Effector memory CD8-positive, alpha-beta T cell (primary cell): ENCODE measurements at places on chromosomes 4 and X.

GRCh38 chr4:15920723-15921591 is 17.6 kb downstream of the FGFBP1 start:
- no peak overlapping the region for H3K27ac ChIP-seq
- no peak for DNase-seq
- H3K27me3 ChIP-seq: peaks cover 36% of the 10 kb centered on the region
- H3K36me3 ChIP-seq: no peaks in the 10 kb centered on the region

DNA sequence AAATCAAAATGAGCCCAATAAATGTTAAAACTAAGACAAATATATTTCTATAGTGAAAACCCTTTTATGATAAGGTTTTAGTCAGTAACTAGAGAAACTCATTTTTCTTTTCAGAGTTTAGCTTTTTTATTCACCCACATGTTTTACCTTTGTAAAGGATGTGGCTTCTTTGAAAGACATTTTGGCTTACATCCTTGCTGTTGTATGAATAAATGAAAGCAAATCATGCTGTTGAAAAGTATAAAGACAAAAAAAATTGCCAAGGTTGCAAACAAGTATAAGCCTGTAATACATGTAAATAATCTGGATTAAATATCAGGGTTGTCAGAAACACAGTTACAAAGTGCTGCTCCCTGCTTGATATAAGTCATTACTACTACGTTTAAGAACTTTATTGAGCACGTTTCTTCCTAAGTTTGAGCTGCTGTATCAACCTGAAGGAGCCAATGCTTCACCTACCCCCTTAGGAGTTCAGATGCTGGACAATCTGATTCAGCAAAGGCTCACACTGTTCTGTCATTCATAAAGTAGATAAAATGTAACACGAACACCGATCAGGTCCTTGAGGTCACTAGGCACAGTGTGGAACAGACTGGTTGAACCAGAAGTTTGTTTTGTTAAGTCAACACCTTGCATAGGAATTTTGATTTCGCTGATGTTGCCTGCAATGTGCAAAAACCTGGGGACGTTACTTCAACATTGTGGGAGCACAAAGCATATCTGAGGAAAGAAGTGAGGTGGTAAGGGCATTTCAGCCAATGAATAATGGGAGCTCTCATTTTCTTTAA is 321.2 kb upstream of the BMP3 start:
- peak overlapping the region; percentile 39 for H3K27ac ChIP-seq
- DNase-seq: no peak
- no peaks in the 10 kb centered on the region for H3K4me1 ChIP-seq

- no peak overlapping the region for H3K27ac ChIP-seq
- DNase-seq: no peak
- no peaks in the 10 kb centered on the region for H3K27me3 ChIP-seq
- no peak overlapping the region for H3K4me3 ChIP-seq
- H3K4me1 ChIP-seq: no peaks in the 10 kb centered on the region
These were observed 412.5 kb downstream of the ADAM29 start for GRCh38 chr4:175330652-175331051.

DNA sequence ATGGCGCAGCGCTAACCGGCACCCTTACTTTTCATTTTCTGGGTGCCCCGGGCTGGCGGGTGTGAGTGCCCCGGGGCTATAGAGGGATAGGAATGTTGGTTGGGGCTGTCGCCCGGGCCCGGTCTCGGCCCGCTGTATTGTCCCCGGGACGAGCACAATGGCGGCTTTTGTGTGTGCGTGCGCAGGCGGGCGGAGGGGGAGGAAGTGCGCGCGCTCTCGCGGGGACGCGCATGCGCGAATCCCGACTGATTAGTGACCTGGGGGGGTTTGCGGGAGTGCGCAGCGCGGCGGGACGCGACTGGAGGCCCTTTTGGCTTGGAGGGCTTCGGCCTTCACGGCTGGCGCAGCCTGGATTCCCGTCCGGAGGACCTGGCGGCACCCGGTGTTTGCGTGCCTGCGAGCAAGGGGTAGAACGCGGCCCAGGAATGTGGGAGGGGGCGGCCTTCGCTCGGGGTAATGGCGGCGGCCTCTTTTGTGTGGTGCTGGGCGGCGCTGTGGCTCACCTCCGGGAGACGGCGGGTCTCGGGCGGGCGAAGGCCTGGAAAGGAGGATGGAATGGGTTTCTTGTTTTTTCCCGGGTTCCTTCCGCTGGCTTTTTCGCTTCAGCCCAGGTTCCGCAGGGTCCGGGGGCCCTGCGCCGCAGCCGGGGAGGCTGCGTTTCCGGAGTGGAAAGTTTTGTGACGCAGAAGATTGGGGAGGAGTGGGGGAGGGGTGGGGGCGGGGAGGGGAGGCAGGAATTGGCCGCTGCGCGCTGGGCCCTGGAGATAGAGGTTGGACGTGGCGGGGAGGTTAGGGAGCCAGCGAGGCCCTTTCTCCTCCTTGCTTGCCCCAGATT is 618 bp downstream of the DDX3X start:
- H3K4me3 ChIP-seq: peak overlapping the region; percentile 95
- peaks cover 73% of the 10 kb centered on the region for H3K36me3 ChIP-seq
- no peaks in the 10 kb centered on the region for H3K27me3 ChIP-seq
- peak overlapping the region; percentile 100 for H3K27ac ChIP-seq
- DNase-seq: peak; percentile 73

DNA sequence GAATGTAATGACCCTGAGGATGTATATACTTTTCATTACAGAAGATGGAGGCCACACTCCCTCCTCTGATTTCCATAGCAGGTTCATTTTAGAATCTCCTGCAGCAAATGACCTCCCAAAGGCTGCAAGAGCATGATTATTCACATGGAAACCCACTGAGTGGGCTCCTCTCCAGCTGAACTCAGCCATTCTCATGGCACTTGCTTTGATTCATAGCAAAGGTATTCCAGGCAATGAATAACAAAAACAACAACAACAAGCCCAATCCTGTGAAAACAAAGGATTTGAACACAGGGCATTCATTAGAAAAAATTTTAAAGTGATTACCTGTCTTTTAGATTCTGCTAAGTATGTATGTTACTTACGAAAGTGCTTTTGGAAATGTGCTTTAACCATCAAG is 894.0 kb upstream of the FRG1 start:
- DNase-seq: no peak
- H3K4me1 ChIP-seq: no peaks in the 10 kb centered on the region
- H3K4me3 ChIP-seq: no peak overlapping the region

DNA sequence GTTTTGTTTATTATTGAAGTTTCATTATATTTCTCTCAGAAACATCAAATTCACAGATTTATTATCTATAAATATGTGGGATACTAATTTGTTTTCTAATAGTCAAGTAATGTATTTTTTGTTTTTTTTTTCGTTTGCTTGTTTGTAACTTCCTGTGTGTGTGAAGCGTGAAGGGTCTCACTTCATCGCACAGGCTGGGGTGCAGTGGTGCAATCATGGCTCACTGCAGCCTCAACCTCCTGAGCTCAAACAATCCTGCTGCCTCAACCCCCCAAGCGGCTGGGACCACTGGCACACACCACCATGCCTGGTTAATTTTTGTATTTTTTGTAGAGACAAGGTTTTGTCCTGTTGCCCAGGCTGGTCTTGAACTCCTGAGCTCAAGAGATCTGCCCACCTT is 55.1 kb downstream of the SH3RF1 start:
- H3K36me3 ChIP-seq: no peaks in the 10 kb centered on the region
- H3K27me3 ChIP-seq: peaks cover 17% of the 10 kb centered on the region
- H3K27ac ChIP-seq: no peak overlapping the region
- H3K4me3 ChIP-seq: no peak overlapping the region
- H3K4me1 ChIP-seq: no peaks in the 10 kb centered on the region
- DNase-seq: no peak

GRCh38 chr4:72953571-72953970 is 115.9 kb downstream of the COX18 start:
- no peaks in the 10 kb centered on the region for H3K36me3 ChIP-seq
- no peak overlapping the region for H3K4me3 ChIP-seq
- no peaks in the 10 kb centered on the region for H3K4me1 ChIP-seq
- H3K27me3 ChIP-seq: peaks cover 30% of the 10 kb centered on the region
- no peak for DNase-seq

DNA sequence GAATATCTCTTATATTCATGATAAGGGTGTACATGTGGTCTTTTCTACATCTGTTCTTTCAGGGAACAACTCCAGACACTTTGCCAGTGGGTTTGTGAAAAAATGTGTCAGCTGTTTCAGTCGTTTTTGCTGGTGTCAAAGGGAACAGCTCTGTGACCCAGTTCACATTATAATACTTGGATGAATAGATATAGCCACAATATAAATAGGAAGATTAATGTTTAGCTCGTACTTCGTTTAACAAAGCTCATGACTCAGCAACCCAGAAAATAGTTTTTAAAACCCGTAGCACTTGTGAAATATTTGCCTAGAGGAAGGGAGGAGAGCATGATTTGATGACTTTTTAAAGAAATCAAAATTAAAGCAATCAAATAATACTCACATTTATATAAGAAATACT is 7.9 kb downstream of the LIAS start:
- no peak overlapping the region for H3K27ac ChIP-seq
- no peak overlapping the region for H3K4me3 ChIP-seq
- no peak for DNase-seq

GRCh38 chr4:169225058-169225751 is 45.6 kb downstream of the SH3RF1 start:
- DNase-seq: no peak
- no peaks in the 10 kb centered on the region for H3K4me1 ChIP-seq
- H3K36me3 ChIP-seq: no peaks in the 10 kb centered on the region
- no peak overlapping the region for H3K4me3 ChIP-seq

DNA sequence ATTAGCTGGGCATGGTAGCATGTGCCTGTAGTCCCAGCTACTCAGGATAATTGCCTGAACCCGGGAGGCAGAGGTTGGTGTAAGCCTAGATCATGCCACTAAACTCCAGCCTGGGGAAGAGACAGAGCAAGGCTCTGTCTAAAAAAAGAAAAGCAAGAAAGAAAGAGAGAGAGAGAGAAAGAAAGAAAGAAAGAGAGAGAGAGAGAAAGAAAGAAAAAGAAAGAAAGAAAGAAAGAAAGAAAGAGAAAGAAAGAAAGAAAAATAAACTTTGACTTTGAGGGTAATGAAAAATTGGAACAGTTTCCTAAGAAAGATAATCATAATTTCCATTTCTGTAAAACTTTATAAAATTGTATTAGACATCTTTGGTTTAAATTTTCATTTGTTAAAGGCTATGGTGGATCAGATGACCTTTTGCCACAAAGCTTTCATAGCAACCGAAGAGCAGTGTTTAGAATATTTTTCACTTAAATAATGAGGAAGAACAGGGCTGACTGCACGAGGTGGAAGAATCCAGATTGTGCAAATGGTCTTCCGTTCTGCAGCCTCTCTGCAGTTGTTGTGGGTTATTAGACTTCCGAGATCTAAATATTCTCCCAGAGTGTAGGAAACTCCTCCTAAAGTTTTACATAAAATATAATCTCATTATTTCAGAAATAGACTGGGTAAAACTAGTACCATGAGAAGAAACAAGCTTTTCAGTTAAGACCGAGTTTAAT is 55.9 kb downstream of the RBM47 start:
- H3K27me3 ChIP-seq: peaks cover 21% of the 10 kb centered on the region
- peaks cover 5% of the 10 kb centered on the region for H3K4me1 ChIP-seq
- H3K4me3 ChIP-seq: no peak overlapping the region

DNA sequence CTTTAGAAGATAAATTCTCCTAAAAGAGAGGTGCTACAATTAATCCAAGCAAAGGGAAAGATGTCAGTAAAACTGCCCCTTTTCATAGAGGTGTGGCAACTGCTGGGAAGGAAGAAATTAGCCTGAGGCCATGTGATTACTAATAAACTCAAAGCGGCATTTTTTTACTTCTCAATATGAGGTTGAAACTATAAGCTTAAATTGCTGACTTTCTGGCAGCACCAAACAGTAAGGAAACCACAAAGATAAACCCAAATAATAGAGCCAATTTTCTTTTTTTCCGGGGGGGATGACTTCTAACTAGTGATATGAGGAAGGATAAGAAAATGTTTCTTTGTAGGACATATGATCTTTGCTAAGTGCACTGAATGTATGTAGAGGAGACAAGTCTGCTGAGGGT is 30.9 kb downstream of the AR start:
- H3K27ac ChIP-seq: no peak overlapping the region
- no peaks in the 10 kb centered on the region for H3K36me3 ChIP-seq
- no peaks in the 10 kb centered on the region for H3K27me3 ChIP-seq
- H3K4me3 ChIP-seq: no peak overlapping the region
- no peak for DNase-seq

GRCh38 chr4:186807808-186808629 is 84.4 kb upstream of the FAT1 start:
- no peak overlapping the region for H3K4me3 ChIP-seq
- no peaks in the 10 kb centered on the region for H3K4me1 ChIP-seq
- no peaks in the 10 kb centered on the region for H3K27me3 ChIP-seq
- no peak overlapping the region for H3K27ac ChIP-seq
- no peak for DNase-seq
- H3K36me3 ChIP-seq: no peaks in the 10 kb centered on the region
